ENCODE measurements at places on chromosomes 6 and 20.

- DNase-seq: no peak
Measured at GRCh38 chr20:34736106-34736735, 32.1 kb downstream of the TP53INP2 start.

DNA sequence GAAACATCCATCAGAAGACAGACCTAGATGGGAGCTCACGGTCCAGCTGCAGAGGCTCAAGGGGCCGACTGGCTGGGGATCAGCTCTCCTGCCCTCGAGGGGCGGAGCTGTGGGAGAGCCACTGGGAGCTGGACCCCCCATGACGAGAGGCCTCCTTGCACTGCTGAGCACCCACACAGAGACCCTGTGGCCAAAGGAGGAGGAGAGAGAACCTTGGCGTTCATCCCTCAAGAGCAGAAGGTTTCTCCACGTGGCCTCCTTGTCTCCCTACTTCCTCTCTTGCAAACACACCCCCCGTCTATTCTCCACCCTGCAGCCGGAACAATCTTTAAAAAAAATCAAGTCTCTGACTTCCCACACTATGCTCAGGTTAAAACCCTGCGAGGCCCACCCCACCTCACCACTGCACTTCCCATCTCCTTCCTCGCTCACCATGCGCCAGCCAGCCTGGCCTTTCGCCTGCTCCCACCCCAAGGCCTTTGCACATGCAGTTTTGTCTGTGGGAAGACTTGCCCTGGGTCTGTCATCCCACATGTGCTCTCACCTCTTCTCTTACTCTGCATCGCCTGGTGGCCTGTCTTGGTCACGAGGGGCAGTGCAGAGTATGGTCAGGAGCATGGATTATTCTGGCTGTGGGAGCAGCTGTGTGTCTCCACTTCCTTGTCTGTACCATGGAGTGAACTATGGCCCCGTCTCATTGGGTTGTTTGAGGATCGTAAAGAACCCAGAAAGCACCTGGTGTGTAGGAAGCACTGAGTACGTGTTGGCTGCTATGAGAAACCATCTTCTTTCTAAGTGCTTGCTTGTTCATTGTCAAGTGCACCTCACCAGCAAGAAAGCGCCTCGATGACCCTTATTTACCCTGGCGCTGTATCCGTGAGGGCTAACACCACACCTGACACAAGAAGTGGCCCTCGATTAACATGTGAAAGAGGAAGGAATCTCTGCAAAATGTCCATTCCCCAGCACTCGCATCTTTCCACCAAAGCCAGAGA is 32.9 kb downstream of the PMEPA1 start:
- DNase-seq: no peak

- no peak for DNase-seq
Measured at GRCh38 chr6:71310261-71310660, 21.6 kb downstream of the OGFRL1 start.

- no peak for DNase-seq
Measured at GRCh38 chr20:1326031-1326930, 2.7 kb downstream of the SDCBP2 start.

DNA sequence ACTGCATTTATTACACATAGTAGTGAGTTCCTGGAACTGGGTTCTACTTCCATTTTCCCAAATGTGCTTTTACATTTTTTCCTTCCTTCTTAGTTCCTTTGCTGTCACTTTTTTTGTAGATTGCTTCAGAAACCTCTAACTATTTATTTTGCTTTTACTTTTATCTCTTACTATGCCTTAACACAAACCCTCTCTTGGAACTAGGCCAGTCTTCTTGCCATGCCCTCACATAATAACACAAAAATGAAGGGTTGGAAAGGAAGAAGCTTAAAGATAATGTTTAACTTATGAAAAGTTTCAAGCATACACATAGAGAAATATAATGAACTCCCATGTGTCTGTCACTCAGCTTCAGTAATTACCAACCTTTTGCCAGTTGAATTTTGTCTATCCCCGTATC is 27.1 kb downstream of the TOP1 start:
- no peak for DNase-seq

- DNase-seq: no peak
Measured at GRCh38 chr6:36721369-36722140, 23.9 kb downstream of the RAB44 start.

GRCh38 chr20:43711098-43711654 is 15.6 kb downstream of the GTSF1L start:
- no peak for DNase-seq

DNA sequence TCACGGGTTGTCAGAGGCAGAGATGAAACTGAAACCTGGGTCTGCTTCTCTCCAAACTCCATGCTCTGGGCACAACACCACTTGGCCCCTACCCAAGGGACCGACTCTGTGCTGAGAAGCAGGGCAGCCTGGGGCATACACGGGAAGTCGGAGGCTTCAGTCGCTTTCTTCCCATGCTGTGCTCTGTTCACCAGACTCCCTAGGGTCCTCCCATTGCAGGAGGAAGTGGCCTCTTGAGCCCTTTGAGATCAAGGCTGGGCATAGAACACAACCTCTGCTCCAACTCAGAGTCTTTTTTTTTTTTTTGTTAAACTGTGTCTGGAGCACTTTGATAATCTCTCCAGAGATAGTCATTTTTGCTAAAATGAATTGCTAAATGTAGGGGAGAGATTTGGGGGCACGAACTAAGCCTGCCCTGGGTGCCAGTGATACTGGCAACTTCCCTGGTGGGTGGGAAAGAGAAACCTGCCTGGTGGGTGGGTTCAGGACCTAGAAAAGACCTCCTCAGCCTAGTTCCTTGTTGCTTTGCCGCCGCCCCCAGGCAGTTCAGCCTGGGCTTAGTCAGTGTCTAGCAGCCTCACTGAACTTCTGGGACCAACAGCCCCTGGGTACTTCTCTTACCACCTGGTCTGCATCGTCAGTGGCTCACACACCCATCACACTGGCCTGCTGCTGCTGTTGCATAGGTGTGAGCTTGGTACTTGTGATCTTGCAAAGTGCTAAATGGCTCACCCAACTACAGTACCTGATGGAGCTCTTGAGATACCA is 62.0 kb downstream of the PPP1R14C start:
- no peak for DNase-seq

DNA sequence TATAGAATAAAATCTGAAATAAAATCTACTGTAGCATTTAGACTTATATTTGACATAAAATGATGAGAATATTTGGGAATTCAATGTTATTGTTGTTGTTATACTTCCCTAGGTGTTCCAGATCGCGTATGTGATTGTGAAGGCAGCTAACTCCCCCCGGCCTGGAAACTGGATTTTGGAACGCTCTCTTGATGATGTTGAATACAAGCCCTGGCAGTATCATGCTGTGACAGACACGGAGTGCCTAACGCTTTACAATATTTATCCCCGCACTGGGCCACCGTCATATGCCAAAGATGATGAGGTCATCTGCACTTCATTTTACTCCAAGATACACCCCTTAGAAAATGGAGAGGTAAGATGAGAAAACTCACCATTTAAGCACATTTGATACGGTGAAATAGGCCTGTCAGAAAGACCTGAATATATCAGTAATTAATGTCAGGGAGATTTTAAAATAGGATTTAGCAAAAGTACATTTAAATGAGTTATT is 215.2 kb downstream of the LAMA2 start:
- no peak for DNase-seq

DNA sequence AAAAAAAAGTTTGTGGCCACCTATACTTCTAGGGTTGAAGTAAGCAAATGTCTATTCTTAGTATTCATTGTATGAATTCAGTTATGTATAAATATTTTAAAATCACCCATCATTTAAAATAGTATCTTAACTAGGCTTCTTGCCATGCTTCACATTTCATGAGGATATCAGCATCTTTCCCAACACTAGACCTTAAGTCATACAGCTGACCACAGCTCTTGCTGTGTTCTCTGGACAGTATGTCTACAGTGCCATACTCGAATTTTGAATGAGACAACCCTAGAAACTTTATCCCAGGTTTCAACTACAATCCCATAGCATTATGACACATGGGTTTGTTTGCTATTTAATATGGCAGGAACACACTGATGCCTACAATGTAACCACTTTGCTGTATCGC is 5.2 kb downstream of the TXNDC5 start:
- DNase-seq: no peak

GRCh38 chr6:124356811-124357210 is 553.1 kb downstream of the NKAIN2 start:
- DNase-seq: no peak

GRCh38 chr6:135161411-135162395 is 19.4 kb upstream of the MYB start:
- no peak for DNase-seq

DNA sequence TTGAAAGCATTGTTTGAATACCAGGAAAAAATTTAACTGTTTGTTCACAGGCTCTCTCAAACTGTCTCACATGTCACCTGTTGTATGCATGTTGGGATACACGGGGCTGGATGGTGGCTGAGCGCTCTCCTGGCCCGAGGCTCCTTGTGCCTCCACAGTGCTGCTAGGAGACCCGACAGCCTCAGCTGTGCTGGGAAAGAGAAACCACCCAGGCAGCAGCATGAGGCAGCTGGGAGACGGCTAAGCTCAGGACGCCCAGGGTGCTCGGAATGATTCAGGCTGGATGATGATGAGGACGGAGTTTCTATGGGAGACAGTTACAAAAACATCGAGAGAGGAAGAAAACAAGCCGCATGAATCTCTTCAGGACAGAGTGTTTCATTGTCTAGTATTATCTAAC is 278.0 kb upstream of the CDH4 start:
- DNase-seq: no peak

DNA sequence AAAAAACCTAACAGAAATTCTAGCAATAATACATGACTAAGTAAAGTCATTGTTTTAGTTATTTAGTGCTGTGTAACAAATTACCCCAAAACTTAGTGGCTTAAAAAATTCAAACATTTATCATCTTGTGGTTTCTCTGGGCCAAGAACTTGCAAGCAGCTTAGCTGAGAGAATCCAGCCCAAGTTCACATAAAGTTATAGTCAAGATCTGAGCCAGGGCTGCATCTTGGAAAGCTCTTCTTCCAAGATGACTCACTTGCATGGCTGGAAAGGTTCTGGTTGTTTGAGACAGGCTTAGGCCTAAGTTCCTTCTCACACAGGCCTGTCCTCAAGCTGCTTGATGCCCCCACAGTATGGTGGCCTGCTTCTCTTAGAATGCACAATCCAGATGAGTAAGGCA is 217.8 kb upstream of the TSHZ2 start:
- no peak for DNase-seq

GRCh38 chr6:81933089-81933488 is 180.6 kb upstream of the TENT5A start:
- DNase-seq: no peak

- DNase-seq: peak; percentile 17
Measured at GRCh38 chr6:43927532-43928210, 157.7 kb downstream of the VEGFA start.

DNA sequence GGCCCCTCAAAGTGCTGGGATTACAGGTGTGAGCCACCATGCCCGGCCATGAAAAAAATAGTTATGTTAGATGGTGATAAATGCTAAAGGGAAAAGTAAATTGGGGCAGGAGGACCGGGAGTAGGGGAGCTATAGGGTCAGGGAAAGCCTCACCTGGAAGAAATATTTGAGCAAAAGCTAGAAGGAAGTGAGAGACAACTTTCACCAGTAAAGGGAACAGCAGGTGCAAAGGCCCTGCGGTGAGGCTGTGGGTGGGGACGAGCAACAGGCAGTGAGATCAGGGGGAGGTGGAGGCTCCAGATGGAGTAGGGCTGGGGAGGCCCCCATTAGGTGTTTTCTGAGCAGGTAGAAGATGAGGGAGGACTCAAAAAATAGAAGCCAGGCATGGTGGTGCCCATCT is 16.0 kb downstream of the BCAS4 start:
- no peak for DNase-seq

- no peak for DNase-seq
Measured at GRCh38 chr20:15061955-15062354, 724.5 kb upstream of the FLRT3 start.

- DNase-seq: no peak
Measured at GRCh38 chr6:168885196-168885595, 368.4 kb downstream of the THBS2 start.

DNA sequence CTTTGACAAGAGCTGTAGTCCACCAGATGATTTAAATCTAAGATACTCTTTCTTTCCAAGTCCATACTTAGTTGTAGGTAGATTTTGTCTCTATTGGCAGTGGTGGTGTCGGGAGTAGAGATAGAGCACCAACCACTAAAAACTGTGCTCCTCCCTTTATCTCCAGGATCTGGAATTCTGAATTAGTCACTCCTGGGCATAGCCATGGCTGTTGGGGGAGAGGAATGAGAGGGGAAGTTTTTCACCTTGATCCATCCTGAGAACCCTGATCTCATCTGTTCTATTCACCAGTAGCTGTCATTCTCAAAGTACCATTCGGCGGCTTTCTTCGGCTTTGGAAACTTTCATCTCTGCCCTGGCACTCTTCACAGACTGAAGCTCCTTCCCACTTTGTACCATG is 35.6 kb upstream of the NKX2-4 start:
- no peak for DNase-seq

GRCh38 chr6:111938710-111939109 is 65.5 kb upstream of the FYN start:
- DNase-seq: no peak

DNA sequence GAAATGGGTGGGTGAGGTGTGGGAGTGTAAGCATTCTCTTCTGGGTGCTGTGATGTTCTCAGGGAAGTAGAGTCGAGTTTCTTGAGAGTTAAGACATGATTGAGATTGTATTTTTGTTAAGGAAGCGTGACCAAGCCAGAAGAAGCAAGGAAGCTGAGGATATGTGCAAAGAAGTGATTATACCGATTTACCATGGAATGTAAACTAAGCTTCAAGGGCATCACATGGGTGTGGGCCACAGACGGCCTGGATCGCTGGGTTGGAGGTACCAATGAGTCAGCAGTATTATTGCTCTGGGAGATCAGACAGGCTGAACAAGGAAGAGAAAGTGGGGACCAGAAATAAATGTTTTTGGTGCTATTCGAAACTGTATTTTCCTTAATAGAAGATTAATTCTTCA is 184.1 kb upstream of the GMDS start:
- no peak for DNase-seq

GRCh38 chr6:136786658-136787057 is 5.6 kb downstream of the MAP3K5 start:
- peak; percentile 37 for DNase-seq

GRCh38 chr6:149233056-149233715 is 84.3 kb upstream of the TAB2 start:
- DNase-seq: no peak

- no peak for DNase-seq
Measured at GRCh38 chr6:132065556-132065955, 114.4 kb upstream of the CCN2 start.

GRCh38 chr6:123940551-123940950 is 136.9 kb downstream of the NKAIN2 start:
- DNase-seq: no peak

Data from AML-193 (cell line).